IMR-90 (cell line): ENCODE measurements at places on chromosomes 5 and 9.

DNA sequence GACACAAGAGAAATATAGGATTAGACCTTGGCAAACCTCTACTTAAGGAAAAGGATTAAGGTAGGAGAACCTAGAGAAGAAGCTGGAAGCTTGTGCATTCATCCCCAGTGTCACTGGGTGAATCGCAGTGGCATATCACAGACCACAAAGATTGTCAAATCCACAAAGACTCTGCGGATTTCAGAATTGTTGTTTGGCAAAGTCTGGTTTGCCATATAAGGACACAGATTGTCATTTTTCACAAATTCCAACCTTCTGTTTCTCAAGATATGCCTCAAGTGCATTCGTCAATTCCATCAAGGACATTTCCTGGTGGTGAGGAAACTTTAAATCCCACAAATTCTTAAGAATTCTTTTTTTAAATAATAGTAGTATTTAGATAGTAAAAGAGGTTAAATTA lies 395.1 kb upstream of the PAPPA start:
- DNase-seq: no peak
- H3K4me1 ChIP-seq: no peaks in the 10 kb centered on the region
- no peaks in the 10 kb centered on the region for H3K27me3 ChIP-seq
- H3K27ac ChIP-seq: no peak overlapping the region

DNA sequence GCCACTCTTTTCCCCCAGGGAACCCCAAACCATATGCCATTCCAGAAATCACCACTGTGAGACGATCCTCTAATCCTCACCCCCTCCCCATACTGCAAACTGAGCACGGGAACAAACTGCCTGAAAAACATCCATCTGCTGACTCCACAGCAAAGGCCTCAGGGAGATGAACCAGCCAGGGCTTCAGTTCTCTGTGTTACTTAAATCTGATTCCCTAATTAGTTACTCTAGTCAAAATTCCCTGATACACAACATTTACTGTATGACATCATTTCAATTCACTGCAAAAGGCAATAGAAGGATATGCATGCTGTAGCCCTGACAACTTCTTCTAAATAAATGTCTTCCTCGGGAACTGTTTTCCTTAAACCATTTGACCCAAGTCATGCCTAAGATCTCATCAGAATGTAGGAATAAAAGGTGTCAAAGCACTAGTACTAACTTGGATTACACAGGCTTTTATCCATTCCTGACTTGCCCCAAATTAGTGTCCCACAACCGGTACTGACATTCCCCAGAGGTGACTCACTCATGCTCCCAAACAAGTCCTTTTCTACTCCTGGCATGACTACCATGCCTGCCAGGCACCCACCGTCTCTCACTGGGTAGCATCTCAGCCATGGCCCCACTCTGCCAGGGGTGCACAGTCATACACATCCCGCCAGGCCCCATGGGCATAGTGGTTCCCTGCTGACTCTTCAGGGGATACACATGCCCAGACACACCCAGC lies 35.0 kb downstream of the MTX3 start:
- H3K27ac ChIP-seq: no peak overlapping the region
- no peak overlapping the region for H3K4me3 ChIP-seq
- H3K27me3 ChIP-seq: no peaks in the 10 kb centered on the region
- peak; percentile 44 for DNase-seq
- H3K4me1 ChIP-seq: peaks cover 6% of the 10 kb centered on the region; the same call in 1 of the 2 replicates

DNA sequence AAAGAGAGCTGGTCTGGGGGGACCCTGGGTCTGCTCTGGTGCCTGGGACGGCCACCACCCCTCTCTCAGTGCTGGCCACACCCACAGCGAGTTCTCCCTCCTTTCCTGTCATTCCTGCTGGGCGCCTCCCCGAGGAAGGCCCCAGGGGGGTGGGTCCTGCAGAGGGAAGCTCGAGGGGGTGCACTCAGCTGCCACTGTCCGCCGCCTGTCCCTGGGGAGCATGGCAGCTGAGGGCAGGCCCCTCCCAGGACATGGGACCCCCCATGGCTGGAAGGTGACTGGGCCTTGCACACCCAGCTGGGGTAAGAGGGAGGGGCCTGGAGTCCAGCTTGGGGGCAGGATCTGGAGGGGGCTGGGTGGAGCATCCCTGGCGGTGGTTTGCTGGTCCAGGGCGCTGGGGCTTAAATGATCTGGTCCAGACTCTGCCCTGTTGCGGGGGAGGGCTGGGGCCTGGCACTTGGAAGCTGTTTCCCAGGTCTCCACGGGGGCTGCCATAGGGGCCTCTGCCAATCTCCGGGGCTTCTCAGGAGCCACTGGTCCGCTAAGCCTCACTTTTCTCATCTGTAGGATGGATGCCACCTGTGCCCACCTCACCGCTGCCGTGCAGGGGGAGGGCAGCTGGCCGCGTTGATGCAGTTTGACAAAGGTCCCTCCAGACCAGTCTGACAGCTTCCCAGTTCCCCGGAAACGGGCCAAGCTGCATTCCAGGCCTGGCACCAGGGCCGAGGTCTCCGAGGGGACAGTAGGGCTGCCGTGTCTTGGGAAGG lies 6.0 kb upstream of the SLC2A6 start:
- H3K27me3 ChIP-seq: peaks cover 3% of the 10 kb centered on the region; the same call in 1 of the 2 replicates
- DNase-seq: no peak
- H3K4me3 ChIP-seq: no peak overlapping the region
- H3K4me1 ChIP-seq: peaks cover 2% of the 10 kb centered on the region; the same call in 1 of the 2 replicates

DNA sequence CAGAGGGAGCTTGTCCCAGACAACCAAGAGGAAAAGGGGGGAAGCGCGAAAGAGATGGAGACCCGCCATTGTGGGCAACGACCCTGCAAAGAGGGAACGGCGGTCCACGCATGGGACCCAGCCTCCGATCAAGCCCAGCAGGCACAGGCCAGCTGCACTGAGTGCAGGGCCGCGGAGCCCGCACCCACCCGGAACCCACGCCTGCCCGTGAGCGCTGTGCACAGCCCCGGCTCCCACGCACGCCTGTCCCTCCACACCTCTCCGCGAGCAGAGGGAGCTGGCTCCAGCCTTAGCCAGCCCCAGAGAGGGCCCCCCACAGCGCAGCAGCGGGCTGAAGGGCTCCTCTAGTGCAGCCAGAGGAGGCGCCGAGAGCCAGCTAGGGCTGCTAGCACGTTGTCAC lies 416.5 kb downstream of the DMRTA1 start:
- no peaks in the 10 kb centered on the region for H3K27me3 ChIP-seq
- H3K27ac ChIP-seq: no peak overlapping the region
- H3K4me3 ChIP-seq: no peak overlapping the region
- DNase-seq: no peak
- no peaks in the 10 kb centered on the region for H3K36me3 ChIP-seq

DNA sequence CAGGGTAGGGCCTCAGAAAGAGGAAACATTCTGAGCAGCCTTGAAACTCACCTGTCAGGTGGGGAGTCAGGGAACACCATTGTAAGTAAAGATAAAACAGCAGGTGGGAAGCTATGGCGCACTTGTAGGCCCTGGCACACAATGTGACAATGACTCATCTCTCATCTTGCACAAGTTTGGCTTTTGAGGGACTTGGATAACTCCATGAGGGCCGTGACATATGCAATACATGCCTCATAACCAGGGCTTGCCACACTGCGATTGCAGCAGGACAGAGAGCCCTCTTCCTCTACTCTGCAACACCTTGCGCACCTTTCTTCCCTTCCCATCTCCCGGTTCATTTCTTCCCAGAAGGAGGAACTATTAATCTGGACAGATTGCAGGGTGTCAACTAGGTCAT lies 144.9 kb downstream of the CEP120 start:
- H3K27me3 ChIP-seq: peaks cover 10% of the 10 kb centered on the region
- DNase-seq: no peak
- H3K4me1 ChIP-seq: no peaks in the 10 kb centered on the region
- no peaks in the 10 kb centered on the region for H3K36me3 ChIP-seq
- no peak overlapping the region for H3K27ac ChIP-seq

DNA sequence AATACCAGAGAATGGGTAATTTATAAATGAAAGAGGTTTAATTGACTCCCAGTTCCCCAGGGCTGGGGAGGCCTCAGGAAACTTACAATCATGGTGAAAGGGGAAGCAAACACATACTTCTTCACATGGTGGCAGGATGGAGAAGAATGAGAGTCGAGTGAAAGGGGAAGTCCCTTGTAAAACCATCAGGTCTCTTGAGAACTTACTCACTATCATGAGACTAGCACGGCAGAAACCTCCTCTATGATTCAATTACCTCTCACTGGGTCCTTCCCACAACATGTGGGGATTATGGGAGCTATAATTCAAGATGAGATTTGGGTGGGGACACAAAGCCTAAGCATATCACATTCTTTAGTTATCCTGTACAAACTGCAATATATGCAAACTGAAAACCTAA lies 609.4 kb downstream of the MTRR start:
- no peaks in the 10 kb centered on the region for H3K4me1 ChIP-seq
- H3K36me3 ChIP-seq: no peaks in the 10 kb centered on the region
- no peak overlapping the region for H3K4me3 ChIP-seq
- no peak overlapping the region for H3K27ac ChIP-seq
- DNase-seq: no peak
- no peaks in the 10 kb centered on the region for H3K27me3 ChIP-seq

- H3K4me3 ChIP-seq: no peak overlapping the region
- peaks cover 10% of the 10 kb centered on the region; the same call in 1 of the 2 replicates for H3K27me3 ChIP-seq
- DNase-seq: no peak
Measured at GRCh38 chr5:1402611-1403255, 42.5 kb downstream of the SLC6A3 start.

DNA sequence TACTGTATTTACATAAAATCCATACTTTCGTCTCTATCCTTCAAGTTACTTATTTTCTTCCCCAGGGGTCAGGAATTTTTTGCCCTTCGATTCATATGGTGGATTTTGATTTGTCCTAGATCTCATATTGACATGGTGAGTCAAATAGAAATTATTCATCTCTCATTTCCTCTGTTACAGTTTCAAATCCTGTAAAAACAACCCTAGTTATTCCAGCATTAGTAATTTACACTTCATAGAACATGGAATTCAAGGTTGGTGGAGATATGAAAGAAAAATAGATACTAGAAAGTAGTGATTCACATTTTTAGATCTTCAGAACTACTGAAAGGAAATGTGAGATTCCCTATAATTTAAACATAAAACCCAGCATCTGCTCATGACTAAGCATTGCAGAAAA lies 1331.0 kb upstream of the CDH9 start:
- no peak overlapping the region for H3K4me3 ChIP-seq
- no peak overlapping the region for H3K27ac ChIP-seq
- H3K27me3 ChIP-seq: no peaks in the 10 kb centered on the region
- H3K4me1 ChIP-seq: no peaks in the 10 kb centered on the region
- no peak for DNase-seq

- peaks cover 1% of the 10 kb centered on the region; the same call in 1 of the 2 replicates for H3K4me1 ChIP-seq
- H3K27me3 ChIP-seq: peaks cover 8% of the 10 kb centered on the region
- H3K4me3 ChIP-seq: no peak overlapping the region
- no peak for DNase-seq
Measured at GRCh38 chr5:177083357-177083756, 3.4 kb upstream of the FGFR4 start.

DNA sequence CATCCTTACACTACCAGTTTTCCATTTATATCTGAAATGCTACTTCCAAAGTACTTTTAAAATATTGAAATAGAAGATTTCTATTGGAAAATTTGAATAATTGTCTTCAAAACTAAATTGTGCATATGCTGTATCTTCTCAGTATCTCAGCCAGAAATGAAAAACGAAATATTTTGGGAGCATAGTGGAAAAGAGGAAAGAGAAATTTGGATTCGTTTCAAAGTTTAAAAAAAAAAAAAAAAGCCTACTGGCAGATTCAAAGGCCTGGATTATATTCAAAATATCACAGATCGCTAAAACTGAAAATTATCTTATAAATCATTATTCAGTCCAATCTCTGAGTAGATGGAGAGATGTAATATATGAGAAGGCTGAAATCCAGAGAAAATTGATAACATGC lies 440.7 kb downstream of the TAF11L14 start:
- H3K4me3 ChIP-seq: no peak overlapping the region
- no peak for DNase-seq
- H3K27ac ChIP-seq: no peak overlapping the region
- H3K27me3 ChIP-seq: no peaks in the 10 kb centered on the region

DNA sequence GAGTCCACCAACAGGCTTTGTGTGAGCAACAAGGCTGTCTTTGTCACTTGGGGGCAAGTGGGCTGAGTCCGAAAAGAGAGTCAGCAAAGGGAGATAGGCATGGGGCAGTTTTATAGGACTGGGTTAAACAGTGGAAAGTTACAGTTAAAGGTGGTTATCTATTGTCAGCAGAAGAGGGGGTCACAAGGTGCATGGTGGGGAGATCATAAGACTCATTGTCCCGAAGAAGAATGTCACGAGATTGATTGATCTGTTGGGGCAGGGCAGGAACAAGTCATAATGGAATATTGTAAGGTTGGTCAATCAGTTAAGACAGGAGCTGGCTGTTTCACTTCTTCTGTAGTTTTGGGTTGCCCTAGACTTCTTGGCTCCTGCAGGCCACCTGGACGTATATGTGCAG lies 7.6 kb upstream of the HMGCS1 start:
- H3K4me3 ChIP-seq: no peak overlapping the region
- no peak overlapping the region for H3K27ac ChIP-seq
- no peak for DNase-seq
- no peaks in the 10 kb centered on the region for H3K4me1 ChIP-seq
- H3K27me3 ChIP-seq: no peaks in the 10 kb centered on the region
- no peaks in the 10 kb centered on the region for H3K36me3 ChIP-seq

DNA sequence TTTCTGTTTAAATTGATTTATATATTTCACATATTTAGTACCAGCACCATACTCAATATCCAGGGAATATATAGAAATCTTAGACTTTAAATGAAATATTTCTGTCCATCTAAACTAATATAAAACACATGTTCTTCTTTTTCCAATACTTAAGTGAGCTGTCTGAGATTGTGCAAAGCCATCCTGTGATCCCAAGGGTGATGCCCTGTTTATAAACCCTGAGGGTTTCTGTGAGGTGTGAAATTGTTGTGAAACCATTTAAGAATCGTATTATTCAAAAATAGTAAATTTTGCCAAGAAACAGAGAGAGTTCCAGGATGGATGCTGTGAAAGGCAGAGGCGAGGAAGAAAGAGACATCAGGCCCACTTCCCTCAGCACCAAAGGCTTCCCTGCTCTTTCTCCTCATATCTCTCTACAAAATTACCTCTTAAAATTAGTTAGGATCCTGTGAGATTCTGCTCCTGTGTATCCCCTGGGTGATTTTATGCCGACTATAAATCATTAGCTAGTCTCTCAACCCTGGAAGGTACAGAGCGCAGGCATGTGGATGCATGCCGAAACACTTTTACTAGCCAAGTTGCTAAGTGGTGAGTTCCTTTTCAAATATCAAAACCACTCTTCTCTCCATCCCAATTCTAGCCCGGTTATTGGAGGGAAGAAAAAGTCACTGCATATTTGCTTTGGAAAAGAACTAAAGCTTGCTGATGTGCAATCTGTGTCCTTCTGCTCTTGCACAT lies 183.0 kb downstream of the GLIS3 start:
- DNase-seq: no peak
- no peaks in the 10 kb centered on the region for H3K27me3 ChIP-seq
- peak overlapping the region; percentile 9; the same call in 1 of the 2 replicates for H3K27ac ChIP-seq
- no peak overlapping the region for H3K4me3 ChIP-seq
- peaks cover 14% of the 10 kb centered on the region for H3K4me1 ChIP-seq

GRCh38 chr5:153463806-153464205 lies 26.7 kb upstream of the GRIA1 start:
- no peaks in the 10 kb centered on the region for H3K4me1 ChIP-seq
- H3K36me3 ChIP-seq: no peaks in the 10 kb centered on the region
- DNase-seq: peak; percentile 68
- H3K4me3 ChIP-seq: no peak overlapping the region

GRCh38 chr9:2618289-2618688 lies 3.3 kb upstream of the VLDLR start:
- 0 out of 2 replicates have a peak, but pooled peaks cover 1% of the 10 kb centered on the region for H3K4me1 ChIP-seq
- H3K36me3 ChIP-seq: no peaks in the 10 kb centered on the region
- H3K4me3 ChIP-seq: no peak overlapping the region
- H3K27ac ChIP-seq: no peak overlapping the region
- no peak for DNase-seq

GRCh38 chr9:137354153-137354844 lies 52.2 kb upstream of the NRARP start:
- no peak overlapping the region for H3K4me3 ChIP-seq
- H3K27me3 ChIP-seq: no peaks in the 10 kb centered on the region
- no peaks in the 10 kb centered on the region for H3K4me1 ChIP-seq
- no peak for DNase-seq
- H3K36me3 ChIP-seq: no peaks in the 10 kb centered on the region
